EL (cell line): ENCODE measurements at places on chromosomes 13 and 19.

- no peak for DNase-seq
Observed at GRCh38 chr19:44611812-44612295, 1.5 kb upstream of the IGSF23 start.

DNA sequence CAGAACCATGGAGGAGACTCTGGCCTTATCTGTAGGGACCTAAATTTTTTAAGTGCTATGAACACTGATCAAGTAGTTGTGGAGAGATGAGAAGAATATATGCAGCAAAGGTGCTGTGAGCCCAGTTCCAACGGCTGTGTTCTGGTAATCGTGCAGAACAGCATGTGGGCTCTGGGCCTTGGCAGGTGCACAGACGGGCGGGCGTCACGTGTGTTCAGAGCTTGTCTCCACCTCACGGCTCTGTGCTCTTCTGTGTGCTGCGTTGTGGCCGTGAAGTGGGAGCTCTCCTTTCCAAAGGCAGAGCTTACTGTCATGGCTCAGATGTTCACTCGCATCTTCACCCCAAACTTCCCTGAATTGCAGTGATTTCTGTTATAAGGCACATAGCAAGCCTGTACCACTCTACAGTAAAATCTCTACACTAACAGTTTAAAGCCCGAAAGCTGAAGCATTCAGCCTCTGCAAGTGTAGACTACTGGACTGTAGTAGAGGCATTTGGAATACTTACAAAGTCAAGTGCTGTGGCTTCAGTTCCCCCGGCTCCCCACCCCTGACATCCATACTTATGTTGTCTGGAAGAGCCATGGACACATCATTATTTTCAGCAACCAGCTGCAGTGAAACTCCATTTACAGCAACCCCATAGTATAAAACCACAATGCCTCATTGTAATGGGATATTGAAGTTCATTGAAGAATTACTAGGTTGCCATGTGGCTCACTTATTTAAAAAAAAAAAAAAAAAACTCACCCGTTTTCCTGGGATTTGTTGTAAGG lies 27.5 kb upstream of the TEX29 start:
- DNase-seq: no peak

- peak; percentile 46 for DNase-seq
Observed at GRCh38 chr19:51020988-51021651, 1.6 kb upstream of the KLK10 start.

DNA sequence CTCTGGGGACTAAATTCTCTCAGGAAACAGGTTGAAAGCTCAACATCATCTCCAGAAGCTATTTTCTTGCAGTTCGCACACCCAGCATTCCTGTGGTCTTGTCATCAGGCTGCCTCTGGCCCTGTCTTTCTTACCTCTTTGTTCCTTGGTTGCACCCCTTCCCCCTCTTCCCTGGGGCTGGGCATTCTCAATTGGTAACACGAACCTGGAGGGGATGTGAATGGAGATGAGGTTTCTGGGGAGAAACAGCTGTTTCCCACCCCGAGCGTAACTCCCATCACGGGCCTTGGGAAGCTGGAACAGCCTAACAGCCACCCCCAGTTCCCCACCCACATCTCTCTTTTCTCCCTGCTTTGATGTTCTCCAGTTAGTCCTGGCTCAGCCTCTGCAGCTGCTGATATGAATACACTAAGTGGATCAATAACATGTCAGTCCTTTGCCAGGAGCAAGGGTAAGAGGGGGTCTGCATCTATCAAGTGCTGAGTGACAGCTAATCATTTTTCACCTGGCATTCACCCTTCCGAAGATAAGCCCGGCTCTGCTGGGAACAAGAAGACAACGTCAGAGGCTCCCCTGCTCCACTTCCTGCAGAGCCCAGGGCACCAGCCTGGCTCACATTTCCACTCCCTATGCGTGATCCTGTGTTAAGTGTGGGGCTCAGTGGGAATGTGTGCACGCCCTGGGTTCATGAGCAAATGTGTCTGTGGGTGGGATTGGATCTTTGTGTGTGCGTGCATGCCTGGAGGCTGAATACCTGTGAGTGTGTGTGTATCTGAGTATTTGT lies 74.0 kb upstream of the KCTD15 start:
- DNase-seq: no peak

DNA sequence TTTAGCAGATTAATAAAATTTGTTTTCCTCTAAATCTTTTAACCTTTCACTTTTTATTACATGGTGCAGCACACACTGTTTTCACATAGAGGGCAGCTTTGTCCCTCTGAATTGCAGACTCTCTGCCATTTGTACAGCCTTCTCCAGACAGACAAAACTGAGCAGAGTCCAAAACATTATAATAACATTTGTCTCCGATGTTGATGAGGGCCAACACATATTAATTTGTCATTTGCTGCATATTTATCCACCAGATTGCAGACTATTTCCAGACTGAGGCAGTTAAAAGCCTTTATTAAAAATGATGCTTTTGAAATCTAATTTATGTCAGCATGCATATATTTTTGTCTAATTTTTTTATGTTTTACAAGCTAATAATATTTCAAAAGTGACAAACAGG lies 1251.9 kb upstream of the SLC10A2 start:
- DNase-seq: no peak
